ENCODE measurements at places on chromosomes 11 and 22.

- DNase-seq: no peak
Observed at GRCh38 chr11:65008016-65008415, 5.9 kb upstream of the ARL2 start.

DNA sequence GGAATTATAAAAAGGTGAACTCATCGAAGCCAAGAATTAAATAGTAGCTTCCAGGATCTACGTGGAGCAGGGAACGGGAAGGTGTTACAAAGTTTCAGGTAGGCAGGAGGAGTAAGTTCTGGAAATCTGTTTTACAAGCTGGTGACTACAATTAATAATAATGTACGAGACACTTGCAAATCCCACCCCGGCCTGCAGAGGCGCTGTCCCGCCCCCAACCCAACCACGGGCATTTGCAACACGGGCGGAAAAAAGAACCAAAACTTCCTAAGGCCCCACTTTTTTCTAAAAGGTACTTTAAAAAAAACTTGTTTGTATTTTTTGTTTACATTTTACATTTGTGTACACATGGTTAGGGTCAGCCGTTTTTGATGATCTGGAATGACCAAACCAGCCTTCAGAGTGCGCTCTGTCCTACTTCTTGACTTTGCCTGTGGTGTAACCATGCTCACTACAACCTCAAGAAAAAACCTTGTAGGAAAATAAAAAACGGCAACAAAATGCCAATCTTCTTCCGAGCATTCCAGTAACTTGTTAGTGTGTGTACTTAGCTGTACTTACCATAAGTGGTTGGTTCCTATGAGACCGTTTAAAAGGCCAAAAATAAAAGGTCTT, 449.6 kb upstream of the B3GAT1 start:
- DNase-seq: no peak

DNA sequence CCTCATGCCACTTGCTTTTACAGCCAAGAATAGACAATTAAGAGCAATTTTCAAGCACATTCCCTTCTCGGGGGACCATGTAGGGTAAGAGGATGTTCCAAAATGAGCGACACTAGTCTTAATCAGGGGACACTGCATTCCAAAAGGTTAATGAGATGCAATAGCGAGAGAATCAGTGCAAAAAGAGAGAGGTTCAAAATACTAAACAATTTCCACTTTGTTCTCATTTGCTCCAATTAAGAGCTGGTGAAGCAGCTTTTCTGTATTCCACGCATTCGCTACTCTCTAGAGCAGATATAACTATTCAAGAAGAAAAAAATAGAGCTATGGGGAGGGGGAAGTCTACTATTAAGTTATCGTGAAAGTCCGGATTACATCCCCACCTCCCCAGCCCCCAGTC, 811 bp downstream of the LRRC4C start:
- DNase-seq: no peak

- DNase-seq: no peak
Observed at GRCh38 chr11:103735497-103736032, 300.9 kb upstream of the DDI1 start.

- no peak for DNase-seq
Observed at GRCh38 chr22:46185283-46185682, 35.0 kb downstream of the PPARA start.

- no peak for DNase-seq
Observed at GRCh38 chr11:15911377-15912044, 444.8 kb downstream of the SOX6 start.

DNA sequence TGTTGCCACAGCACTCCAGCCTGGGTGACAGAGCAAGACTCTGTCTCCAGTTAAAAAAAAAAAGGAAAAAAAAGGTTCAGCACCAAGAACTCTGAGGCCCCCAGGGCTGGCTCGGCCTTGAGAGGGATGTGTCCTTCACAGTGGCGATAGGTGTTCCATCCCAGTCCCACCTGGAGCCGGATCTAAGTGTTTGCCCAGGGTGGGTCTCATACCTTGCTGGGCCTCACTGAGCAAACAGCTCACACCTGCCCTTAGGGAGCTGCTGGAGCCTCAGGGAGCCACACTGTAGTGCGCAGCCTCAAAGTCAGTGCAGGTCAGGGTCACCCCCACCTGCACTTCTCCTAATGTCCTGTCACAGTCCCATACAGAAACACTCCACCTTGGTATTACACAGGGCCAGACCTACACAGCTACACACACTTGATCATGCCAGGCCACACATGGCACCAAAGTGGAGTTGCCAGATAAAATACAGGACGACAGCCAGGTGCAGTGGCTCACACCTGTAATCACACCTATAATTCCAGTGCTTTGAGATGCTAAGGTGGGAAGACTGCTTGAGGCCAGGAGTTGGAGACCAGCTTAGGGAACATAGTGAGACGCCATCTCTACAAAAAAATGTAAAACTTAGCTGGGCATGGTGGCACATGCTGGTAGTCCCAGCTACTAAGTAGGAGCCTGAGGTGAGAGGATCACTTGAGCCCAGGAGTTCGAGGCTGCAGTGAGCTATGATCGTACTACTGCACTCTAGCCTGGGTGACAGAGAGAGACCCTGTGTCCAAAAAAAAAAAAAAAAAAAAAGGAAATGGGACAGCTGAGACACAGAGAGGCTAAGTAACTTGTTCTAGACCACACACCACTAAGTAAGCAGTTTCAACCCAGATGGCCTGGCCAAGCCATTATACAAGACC, 7.3 kb downstream of the STARD10 start:
- no peak for DNase-seq

- DNase-seq: no peak
Observed at GRCh38 chr11:121042296-121042695, 18.4 kb downstream of the TBCEL start.

DNA sequence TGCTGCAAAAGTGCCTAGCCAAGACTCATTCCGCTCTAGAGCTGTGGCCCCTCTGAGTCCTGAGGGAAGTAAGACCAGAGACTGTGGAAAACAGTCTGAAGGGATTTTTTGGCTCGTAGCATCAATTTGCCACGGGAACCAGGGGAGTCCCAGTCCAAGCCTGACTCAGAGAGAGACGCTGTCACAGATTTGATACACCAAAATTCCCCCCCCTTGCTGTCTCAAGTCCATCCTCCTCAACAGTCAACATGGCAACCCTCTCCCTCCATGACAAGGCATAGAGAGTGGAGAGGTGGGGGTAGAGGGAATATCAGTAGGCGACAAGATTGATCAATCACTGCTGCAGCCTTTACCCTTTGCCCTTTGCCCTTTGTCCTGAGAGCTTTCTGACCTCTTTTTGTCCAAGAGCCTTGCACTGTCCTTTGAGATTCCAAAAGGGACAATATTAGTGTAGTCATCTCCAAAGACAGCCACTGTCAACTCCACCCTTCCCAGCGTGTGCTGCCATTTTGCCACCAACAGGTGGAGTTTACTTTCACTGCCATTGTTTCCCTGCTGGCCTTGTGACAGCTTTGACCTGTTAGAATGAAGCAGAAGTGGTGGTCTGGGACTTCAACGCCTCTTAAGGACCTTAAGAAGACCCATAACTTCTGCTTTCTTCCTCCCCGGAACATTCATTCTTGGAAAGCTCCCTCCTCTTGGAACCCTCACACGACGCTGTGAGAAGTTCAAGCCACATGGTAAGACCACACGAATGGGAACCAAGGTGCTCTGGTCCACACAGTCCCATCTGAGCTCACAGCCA, 7.3 kb downstream of the SLC15A3 start:
- DNase-seq: no peak

- no peak for DNase-seq
Observed at GRCh38 chr11:66007201-66007634, 4.6 kb upstream of the CST6 start.

Measured in left renal pelvis (tissue), 4 donors.